ENCODE measurements at places on chromosomes 5 and 9.

- DNase-seq, result no peak
These were observed 2.8 kb upstream of the GRK6 start for GRCh38 chr5:177423671-177424070.

- no peak for DNase-seq
These were observed 9.6 kb downstream of the TLE4 start for GRCh38 chr9:79581388-79581787.

GRCh38 chr9:133164191-133164590 lies 477 bp upstream of the GBGT1 start:
- no peak for DNase-seq

- DNase-seq, result peak; percentile 54
These were observed 247.4 kb upstream of the RASA1 start for GRCh38 chr5:87020099-87020934.

GRCh38 chr5:122584411-122585300 lies 190.2 kb upstream of the SNX2 start:
- no peak for DNase-seq

GRCh38 chr9:137234055-137234697 lies 3.5 kb downstream of the SLC34A3 start:
- DNase-seq, result no peak

GRCh38 chr9:83526211-83526610 lies 12.0 kb downstream of the FRMD3 start:
- peak; percentile 51 for DNase-seq

DNA sequence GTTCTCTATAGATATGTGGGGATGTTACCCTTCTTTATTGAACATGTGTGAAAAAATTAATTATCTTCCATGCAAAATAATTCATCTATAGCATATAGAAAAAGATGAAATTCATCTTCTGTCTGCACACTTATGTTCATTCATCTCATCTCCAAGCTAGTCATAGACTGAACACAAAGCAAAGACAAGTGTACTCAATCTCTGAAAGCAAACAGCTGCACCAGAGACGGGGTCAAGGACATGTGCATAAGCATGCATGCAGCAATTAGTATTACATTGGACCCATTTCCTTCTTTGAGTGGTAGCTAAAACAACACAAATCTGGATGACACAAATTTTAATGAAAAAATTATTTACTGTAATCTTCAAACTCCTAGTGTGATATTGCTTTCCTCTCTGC lies 547.0 kb upstream of the COX7C start:
- no peak for DNase-seq

DNA sequence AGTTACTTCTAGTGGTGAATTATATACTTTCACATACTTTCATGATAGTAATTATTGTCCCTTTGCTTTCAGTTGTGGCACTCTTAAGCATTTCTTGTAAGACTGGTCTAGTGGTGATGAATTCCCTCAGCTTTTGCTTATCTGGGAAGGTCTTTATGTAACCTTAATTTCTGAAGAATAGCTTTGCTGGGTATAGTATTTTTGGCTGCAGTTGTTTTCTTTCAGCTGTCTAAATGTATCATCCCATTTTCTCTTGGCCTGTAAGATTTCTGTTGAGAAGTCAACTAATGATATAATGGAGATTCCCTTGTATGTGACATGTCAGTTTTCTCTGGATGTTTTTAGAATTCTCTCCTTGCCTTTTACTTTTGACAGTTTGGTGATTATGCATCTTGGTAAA lies 41.0 kb downstream of the TMEM38B start:
- DNase-seq, result no peak

GRCh38 chr9:73916016-73916673 lies 581.0 kb upstream of the RORB start:
- no peak for DNase-seq

GRCh38 chr5:132812123-132812765 lies 858 bp upstream of the SOWAHA start:
- DNase-seq, result no peak

DNA sequence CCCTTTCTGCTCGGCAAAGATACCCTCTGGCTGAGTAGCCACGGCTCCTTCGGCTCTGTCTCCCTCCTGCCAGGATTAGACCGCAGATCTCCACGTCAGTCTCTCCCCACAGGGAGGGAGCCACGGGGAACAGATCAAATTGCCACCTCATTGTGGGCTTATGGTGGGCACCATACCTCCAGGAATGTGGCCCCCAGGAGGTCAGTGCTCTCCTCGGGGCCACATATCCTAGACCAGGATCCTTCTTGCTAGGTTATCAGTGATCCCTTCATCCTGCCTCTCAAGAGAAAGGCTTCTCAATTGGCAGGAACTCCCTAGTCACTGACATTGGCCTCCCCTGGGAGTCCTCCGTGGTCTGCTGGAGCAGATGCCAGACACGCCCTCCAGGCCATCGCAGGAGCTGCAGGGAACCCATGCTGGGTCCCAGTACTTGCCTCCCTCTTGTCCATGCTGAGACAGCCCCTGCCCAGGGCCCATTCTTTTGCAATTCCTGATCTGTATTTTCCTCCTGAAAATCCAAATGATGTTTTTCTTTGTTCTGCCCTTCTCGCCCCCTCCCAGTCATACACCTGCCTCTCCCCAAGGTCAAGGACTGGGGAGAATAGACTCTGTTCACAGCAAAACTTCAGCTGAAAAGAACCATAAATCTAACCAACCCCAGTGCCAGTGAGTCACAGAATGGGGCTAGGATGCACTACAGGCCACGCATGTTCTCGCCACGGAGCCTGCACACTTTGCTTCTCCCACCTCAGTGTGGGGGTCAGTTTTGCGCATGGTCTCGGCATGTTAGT lies 31.6 kb upstream of the ENHO start:
- no peak for DNase-seq

GRCh38 chr5:147547730-147548129 lies 37.9 kb upstream of the DPYSL3 start:
- no peak for DNase-seq

DNA sequence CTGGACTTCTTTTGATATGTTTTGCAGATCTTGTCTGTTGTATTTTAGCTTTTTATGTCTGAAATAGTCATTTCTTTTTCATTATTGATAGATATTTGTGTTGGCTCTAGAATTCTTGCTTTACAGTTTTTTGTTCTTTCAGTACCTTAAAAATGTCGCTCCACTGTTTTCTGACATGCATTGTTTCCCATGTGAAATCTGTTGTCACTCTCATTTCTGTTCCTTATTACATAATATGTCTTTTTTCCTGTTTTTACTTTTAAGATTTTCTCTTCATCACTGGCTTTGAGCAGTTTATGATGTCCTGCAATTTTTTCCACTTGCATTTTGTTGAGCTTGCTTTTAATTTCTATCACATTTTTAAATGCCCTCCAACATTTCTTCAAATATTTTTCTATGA lies 270.4 kb upstream of the TARS1 start:
- DNase-seq, result no peak
